ENCODE measurements at places on chromosomes 5 and 9.

DNA sequence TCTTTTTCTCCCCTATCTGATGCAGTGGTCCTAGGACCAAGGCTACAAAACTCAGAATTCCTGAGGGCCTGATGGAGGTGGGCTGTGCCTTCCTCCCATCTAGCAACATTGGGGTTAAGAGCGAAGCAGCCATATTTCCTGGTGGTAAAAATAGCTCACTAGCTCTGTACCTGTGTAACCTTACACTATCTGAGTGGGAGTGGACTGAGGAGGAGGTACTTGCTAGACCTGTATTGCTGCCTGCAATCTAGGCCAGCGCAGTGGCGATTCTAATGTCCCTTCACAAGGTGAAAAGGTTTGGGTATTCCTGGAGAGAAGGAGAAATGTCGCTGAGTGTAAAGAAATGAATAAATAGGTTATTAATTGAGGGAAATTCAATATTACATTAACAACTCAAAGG lies 80.2 kb upstream of the LIFR start:
- DNase-seq: no peak

DNA sequence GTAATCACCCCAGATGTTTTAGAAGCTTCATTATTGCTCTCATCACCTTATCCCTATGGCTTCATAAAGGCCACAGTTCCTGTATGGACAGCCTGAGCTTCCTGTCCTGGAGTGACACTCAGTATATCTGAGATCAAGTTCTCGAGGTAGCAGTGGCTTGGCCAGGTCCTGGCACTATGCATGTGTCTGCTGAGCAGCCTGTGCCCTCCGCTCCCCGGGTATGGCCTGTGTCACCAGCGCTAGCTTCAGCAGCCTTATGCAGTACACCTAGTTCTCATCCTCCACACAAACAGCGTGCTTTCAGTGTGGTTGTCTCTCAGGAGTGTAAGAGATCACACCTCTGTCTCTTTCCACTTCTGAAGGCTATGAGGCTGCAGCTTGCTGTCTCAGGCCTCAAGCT lies 514.7 kb downstream of the DIRAS2 start:
- no peak for DNase-seq

DNA sequence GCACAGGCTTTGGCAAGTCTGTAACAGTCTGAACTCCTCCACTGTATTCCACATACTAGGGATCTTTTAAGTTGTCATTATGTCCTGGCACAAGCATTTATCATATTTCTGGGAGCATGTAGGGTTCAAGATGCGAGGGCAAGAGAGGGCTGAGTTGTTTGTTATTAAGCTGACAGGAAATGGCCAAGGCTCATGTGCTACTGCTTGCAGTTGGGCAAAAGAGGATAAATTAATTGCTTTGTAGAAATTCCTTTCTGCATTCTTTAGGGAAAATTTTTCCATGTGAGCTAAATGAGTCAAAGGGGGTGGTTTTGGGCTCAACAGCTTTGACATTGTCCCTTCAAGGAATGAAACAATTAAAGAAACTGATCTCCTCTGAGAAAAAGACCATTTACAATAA lies 35.4 kb downstream of the DOCK8 start:
- DNase-seq: no peak

DNA sequence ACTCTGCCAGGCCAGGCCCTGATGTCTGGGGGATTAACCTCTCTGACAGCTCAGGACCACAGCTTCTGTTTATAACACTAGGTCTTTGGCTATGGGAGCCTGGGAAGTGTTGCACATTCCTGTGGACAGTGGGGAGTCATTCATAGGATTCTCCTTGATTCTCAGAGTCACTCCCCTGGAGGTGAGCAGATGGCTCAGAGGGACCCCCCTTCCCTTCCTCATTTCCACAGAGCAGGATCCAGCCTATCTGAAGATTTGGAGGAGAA lies 60.2 kb downstream of the NRG2 start:
- DNase-seq: no peak

GRCh38 chr5:142777850-142778249 lies 7.7 kb downstream of the ARHGAP26 start:
- DNase-seq: no peak

DNA sequence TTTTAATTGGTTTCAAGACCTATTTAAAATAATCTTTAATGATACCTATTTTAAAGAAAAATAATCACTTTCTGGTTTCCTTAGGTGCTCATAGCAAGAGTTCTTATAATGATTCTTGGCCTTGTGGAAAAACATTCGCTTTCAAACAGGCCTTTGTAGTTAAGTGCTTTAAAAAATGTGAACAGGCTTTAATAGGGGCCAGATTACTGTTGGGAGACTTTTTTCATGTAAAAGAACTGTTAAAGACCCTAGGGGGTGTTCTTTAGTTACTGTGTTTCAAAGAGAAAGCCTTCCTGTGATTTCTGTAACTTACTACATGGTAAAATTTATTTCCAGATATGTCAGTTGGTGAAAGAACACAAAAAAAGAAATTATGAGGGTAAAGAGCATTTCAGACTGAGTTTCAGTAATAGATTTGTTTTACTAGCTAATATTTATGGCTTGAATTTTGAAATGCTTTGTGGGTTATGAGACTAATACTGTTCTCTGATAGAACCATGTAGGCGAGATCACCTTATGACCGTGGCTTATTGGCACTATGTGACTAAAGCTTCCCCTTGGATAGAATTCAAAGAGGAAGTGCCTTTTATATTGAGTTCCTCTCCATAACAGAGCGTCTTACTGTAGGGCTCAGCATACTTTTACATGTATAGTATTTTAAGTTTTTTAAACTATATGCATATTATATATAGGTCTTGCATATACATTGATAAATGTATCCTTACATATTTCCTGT lies 70.7 kb downstream of the CSNK1G3 start:
- peak; percentile 41 for DNase-seq

Data from A673 (cell line).